ENCODE measurements at places on chromosomes 11 and 22.

- DNase-seq, result no peak
Measured at GRCh38 chr22:40741116-40741515, 61.8 kb downstream of the MCHR1 start.

DNA sequence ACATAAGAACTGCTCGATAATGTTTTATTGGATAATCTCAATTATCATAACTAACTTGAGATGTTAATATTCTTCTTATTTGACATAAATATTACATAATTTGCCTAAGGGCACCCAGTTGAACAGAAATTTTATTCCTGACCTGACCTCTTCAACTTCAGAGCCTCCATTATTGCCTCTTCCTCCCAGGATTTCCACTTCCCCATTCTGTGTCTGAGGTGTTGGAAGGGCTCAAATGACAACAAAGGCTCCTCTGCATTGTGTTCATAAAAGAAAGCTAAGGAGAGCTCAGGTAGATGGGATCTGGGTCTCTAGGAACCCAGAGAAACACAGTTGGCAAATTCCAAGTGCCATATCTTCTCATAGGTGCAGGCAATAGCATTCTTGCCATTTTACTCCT lies 61.2 kb upstream of the ARHGAP20 start:
- no peak for DNase-seq

DNA sequence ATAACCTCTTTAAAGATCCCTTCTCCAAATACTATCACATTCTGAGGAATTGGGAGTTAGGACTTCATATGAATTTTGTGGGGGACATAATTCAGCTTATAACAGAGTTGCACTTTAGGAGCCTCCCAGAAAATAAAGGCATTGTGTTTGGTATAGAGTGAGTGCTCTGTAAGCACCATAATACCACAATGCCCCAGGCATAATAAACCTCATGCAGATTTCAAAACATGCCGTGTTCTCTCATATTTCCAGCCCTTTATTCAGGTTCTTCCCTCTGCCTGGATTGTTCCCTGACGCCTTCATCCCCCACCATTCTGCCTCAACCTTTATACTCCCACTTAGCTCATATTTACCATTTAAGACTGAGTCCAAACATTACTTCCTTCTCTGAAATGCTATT lies 398.8 kb upstream of the FAT3 start:
- DNase-seq, result no peak

DNA sequence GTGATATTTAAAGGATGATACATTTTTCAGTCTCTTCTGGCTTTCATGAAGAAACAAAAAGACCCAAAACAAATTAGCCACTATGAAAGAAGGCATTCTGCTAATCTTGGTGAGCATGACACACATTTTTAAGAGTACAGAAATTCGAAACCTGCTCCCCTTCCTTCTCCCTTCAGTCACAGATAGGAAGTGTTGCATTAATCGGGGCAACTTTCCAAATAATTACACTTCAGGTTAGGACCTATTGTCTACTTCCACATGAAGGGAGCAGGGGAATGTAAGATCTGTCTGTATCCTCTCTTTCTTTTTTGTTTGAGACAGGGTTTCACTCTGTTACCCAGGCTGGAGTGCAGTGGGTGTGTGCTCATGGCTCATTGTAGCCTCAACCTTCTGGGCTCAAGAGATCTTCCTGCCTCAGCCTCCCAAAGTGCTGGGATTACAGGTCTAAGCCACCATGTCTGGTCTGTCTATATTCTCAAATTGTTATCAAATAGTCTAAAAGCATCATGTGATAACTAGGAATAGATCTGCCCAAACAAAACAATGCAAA lies 45.8 kb downstream of the NCAM1 start:
- no peak for DNase-seq

- no peak for DNase-seq
Measured at GRCh38 chr11:104422324-104422944, 258.5 kb upstream of the PDGFD start.

DNA sequence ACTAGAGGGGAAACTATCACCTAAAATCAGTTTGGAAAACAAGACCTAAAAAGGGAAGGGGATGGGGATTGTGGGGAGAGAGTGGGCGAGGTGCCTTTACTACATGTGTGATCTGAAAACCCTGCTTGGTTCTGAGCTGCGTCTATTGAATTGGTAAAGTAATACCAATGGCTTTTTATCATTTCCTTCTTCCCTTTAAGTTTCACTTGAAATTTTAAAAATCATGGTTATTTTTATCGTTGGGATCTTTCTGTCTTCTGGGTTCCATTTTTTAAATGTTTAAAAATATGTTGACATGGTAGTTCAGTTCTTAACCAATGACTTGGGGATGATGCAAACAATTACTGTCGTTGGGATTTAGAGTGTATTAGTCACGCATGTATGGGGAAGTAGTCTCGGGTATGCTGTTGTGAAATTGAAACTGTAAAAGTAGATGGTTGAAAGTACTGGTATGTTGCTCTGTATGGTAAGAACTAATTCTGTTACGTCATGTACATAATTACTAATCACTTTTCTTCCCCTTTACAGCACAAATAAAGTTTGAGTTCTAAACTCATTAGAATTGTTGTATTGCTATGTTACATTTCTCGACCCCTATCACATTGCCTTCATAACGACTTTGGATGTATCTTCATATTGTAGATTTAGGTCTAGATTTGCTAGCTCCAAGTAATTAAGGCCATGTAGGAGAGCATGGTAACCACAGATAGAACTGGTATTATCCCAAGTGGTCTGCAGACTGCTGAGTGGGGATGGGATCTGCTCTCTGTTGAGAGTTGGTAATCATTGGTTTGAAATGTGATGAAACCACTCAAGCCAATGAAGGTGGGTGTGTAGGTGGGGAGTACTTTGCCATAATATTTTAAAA lies 3.6 kb downstream of the NEAT1 start:
- DNase-seq, result peak; percentile 91

- DNase-seq, result no peak
Measured at GRCh38 chr11:6617315-6617781, 1.9 kb downstream of the TPP1 start.

DNA sequence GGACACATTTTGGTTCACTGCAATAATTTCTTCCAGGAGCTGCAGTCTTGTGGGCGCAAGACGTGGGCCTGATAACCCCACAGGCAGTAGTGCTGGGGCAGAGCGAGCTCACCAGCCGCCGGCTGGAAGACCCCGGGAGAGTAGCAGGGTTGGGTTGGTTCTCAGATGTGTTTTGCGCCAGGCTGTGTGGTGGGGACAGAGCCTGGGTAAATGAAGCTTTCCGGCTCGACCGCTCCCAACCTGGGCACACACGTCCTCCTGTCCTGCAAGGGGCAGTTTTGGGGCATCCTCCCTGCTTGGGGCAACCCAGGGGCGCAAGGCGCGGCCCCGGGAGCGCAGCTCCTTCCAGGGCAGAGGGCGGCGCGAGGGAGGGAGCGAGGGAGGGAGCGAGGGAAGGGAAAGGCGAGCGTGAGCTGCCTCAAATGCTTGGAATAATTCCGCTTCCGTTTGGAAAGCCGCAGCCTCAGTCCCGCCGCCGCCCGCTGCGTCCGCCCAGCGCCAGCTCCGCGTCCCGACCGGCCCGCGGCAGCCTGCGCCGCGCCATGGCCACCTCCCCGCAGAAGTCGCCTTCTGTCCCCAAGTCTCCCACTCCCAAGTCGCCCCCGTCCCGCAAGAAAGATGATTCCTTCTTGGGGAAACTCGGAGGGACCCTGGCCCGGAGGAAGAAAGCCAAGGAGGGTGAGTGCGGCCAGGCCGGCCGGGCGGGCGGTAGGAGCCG lies at the start of gene PARVA:
PARVA (plus strand) TSS at position 466 of the 718 bp plus-strand sequence; CDS start at position 543, 77 bp downstream.
- DNase-seq, result no peak

DNA sequence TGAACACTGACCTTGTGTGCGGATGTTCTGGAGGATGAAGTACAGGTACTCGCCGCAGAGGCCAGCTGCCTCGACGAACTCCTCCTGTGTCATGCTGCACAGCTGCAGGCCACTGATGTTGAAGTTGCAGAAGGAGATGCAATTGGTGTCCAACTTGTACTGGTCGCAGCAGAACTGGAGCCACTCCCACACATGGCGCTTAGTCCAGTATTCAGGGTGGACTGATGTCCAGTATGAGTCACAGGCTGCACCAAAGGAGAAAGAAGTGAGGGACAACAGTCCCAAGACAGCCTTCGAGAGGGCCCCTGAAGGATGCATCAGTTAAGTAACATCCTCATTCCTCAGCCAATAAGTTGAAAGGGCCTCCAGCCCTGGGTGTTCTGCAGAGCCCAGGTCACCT lies 20.1 kb downstream of the ELF5 start:
- DNase-seq, result no peak

GRCh38 chr11:10809373-10810160 lies 841 bp upstream of the EIF4G2 start:
- DNase-seq, result peak; percentile 23

GRCh38 chr11:131372234-131372962 lies 2.0 kb downstream of the NTM start:
- DNase-seq, result no peak

GRCh38 chr11:13013054-13013488 lies 4.0 kb downstream of the RASSF10 start:
- no peak for DNase-seq

DNA sequence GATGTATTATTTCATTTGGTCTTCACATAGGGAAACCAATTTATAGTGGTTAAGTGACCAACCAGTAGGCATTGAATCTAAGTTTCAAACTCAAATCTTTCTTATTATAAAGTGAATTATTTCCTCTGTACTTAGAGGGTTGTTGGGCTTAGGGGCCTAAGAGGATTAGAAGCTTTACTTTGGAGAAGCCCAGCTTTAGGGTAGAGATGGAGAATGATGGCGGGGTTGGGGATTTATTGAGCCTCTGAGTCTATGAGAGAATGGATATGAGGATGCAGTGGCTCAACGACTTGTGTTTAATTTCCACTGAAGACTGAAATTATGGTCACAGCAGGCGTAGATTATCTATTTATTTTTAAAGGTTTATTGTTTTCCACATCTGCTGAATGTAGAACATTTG lies 55.5 kb downstream of the CHRDL2 start:
- no peak for DNase-seq

- DNase-seq, result no peak
Measured at GRCh38 chr11:78465169-78465942, 47.7 kb upstream of the GAB2 start.

- DNase-seq, result no peak
Measured at GRCh38 chr11:27672836-27673464, 27.3 kb downstream of the BDNF start.

DNA sequence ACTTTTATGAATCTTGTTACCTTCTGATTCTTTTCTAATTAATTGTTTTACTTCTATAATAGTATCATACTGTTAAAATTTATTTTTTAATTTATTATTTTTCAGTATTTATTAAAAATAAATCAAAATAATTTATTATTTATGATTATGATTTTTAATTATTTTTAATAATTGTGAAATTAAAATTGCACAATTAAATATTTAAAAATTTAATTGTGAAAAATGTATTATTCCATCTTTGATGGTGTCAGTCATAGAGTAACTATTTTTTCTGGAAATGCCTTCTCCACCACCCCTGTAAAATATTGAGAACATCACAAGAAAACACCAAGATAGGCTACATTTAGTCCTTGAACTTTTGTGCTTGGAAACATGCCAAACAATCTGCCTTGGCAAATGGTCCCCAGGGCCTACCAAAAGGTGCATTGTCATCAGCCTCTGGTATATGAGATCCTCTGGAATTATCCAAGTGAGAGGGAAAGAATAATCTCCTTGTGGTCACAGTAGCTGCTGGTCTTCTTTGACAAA lies at the start of gene OR8H2:
OR8H2 (plus strand) TSS at position 478 of the 528 bp plus-strand sequence. CDS start 1,356 bp downstream, outside the sequence.
- no peak for DNase-seq
